ENCODE measurements at places on chromosomes 4 and X. TPM values are rescaled to one million over a fixed set of nuclear protein-coding genes. Genes with fewer than 3 reads are reported as not detected.

Gene SLC16A2
- total RNA-seq: 24.0 TPM

Gene KLHL15
- 3.4 TPM for total RNA-seq

Gene POF1B
- total RNA-seq: 2.7 TPM

Gene SLC9B1
- total RNA-seq: not detected

Gene SRPK3
- not detected for total RNA-seq

Gene MAGEE2
- total RNA-seq: not detected

Gene IL2
- total RNA-seq: not detected

Gene NKX3-2
- total RNA-seq: 0.09 TPM

Gene ABLIM2
- total RNA-seq: 4.4 TPM

Gene PAGE2
- total RNA-seq: not detected

Gene TRO
- 0.96 TPM for total RNA-seq

Gene ZNF711
- 0.84 TPM for total RNA-seq

Gene CT45A8
- not detected for total RNA-seq

Gene ZNF157
- total RNA-seq: not detected

Gene PHKA1
- total RNA-seq: 29.1 TPM

Gene HPSE
- 1.4 TPM for total RNA-seq

Gene ATP7A
- total RNA-seq: 2.8 TPM

Gene RAI2
- 0.15 TPM for total RNA-seq

Gene SLC49A3
- 0.16 TPM for total RNA-seq

Gene STK32B
- total RNA-seq: 14.9 TPM

Gene ANKRD50
- 4.9 TPM for total RNA-seq

Gene NOX1
- 0.14 TPM for total RNA-seq

Gene MAGEA9B
- total RNA-seq: not detected

Gene ODAPH
- total RNA-seq: not detected

Gene KLB
- 0.08 TPM for total RNA-seq

Gene ZCCHC18
- total RNA-seq: not detected

Gene S100G
- total RNA-seq: not detected

Gene RIPPLY1
- total RNA-seq: not detected

Gene CXCL9
- not detected for total RNA-seq

Gene RRH
- total RNA-seq: not detected

Gene SLC26A1
- 0.60 TPM for total RNA-seq

Gene PCDH18
- not detected for total RNA-seq

Gene OR13H1
- total RNA-seq: not detected

Gene USP17L19
- total RNA-seq: not detected

Gene ANAPC10
- 12.6 TPM for total RNA-seq

Gene KIF4A
- 29.1 TPM for total RNA-seq

Gene DCLK2
- total RNA-seq: 9.7 TPM

Data from A549 treated with Mapracorat at 1 μM for 4 hours (cell line).